ENCODE measurements at places on chromosomes 1 and 21.

DNA sequence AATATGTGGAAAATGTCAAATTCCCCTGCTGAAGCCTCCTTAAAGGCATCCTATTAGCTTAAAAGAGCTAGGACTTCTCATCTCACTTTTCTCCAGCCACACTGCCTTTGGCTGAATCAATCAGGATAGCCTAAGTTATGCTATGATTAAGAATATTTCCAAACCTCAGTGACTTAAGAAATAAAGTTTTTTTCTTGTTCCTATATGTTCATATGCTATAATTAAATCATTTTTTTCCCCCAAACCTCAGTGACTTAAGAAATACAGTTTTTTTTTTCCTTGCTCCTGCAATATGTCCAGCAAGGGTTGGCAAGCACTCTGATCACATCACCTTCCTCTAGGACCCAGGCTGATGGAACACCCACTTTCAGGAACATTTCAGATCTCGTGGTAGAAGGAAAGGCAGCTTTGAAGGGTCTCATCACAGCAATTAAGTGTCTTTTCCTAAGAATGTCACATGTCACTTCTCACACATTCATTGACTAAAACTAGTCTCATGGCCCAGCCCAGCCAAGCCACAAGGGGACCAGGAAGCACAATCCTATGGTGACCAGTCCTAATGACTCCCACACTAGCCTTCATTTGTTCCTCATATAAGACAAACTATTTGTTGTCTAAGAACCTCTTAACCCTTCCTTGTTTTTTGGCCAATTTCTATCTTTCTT, 6.3 kb upstream of the JUN start:
- DNase-seq, result no peak

DNA sequence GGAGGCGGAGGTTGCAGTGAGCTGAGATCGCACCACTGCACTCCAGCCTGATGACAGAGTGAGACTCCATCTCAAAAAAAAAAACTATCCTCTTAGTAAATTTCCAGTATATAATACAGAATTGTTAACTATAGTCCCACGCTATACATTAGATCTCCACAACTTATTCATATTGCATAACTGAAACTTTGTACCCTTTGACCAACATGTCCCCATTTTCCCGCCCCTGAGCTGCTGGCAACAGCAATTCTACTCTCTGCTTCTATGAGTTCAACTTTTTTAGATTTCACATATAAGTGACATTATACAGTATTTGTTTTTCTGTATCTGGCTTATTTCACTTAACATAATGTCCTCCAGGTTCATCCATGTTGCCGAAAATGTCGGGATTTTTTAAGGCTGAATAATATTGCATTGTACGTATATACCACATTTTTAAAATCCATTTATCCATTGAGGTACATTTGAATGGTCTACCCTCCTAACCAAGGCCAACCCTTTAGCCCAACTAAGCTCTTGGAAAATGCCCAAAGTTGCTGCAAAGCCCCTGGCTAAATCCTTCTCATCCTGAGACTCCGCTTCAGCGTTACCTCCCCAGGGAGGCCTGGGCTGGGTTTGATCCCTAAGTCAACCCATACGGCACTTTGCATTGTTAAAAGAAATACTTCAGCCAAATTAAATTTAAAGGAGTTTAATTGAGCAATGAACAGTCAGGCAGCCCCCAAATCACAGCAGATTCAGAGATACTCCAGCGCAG, 34.2 kb downstream of the NEK2 start:
- no peak for DNase-seq

- no peak for DNase-seq
These were observed 58.6 kb downstream of the DDR2 start for GRCh38 chr1:162690672-162691434.

GRCh38 chr1:161913482-161914140, 110.1 kb downstream of the OLFML2B start:
- DNase-seq, result no peak

DNA sequence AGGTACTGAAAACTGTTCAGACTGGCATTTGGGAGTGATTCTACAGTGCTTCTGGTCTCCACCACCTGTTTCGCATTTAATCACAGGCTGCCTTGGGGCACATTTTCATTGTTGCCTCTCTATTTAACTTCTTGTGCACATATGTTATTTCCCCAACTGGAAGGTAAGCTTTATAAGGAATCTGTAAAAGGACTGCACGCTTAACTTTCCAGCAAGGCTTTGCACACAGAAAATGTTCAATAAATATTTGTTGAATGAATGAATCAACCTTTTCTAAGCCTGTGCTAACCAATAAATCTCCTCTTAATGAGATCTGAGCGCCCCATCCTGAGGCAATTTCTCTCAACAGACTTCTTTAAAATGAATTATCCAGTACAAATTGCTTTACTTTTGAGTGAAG, 84.3 kb upstream of the ARHGAP29 start:
- DNase-seq, result peak; percentile 21

DNA sequence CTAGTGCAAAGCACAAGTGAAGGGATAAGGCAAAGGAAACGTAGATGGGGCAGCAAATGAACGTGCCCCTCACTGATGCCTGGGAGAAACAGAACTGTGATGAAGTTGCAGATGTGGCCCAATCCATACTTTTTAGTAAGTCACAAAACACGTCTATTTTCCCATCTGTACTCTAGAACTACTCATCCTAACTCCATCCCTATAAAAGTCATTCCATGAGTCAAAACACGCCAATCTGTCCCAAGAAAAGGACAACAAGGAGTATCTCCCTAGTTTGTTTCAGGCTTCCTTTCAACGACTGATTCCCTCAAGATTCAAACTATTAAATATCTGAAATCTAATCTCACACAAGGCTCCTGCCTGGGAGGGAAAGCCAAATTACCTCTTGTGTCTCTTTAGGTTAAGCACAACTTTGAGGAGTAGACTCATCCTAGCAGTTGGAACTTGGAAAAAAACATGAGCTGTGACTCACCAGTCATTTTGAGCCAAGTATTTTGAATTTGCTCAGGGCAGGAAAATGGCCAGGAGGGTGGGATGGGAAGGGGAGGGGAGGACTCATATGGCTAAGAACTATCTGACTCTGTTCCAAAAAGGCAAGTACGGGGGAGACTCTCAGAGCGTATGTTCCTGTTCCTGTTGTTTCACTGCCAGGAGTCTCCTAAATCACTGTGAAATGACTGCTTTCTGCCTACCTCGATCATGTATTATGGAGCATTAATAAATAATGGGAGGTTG, 214.5 kb upstream of the CAMK1G start:
- no peak for DNase-seq

- DNase-seq, result peak; percentile 5
These were observed 3.7 kb downstream of the TCHH start for GRCh38 chr1:152111515-152111968.

- DNase-seq, result no peak
These were observed 233.2 kb upstream of the PBX1 start for GRCh38 chr1:164325786-164326185.

GRCh38 chr1:237570530-237570929, 320.2 kb downstream of the ZP4 start:
- no peak for DNase-seq

GRCh38 chr1:86523670-86524354, 23.1 kb upstream of the CLCA4 start:
- DNase-seq, result no peak

DNA sequence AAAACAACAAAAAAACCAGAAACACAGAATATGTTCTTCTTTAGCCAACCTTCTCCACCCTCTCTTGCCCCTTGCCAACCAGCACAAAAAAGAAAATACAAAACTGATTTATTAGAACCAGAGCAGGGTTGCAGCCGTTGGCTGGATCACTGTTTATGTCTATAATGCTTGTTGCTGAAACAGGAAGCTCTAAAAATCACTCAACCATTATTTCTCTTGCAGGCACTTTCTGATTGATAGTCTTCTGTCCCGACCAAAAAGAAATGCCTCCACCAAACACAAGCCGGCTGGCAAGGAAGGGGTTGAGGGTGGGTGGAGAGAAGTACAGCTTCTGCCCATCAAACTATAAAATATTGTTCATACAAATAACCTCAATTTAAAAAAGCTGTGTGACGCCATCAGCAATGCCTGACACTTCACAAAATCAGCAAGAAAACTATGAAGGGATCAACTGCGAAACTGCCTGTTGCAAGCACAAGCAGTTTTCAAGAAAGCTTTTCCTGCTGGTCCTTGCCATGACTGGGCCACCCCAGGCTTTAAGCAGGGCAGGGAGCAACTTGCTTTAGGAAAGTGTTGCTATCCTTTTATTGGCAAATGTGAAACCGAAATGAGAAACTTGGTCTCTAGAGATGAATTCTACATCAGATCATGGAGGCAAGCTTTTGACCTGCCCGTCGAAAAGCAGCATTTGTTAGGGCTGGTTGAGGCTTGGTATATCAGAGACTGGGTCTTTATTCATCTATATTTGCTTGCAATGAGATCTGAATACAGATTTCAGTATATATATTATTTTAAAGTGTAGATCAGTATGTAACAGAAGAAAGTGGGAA, 174.2 kb downstream of the RUNX1 start:
- DNase-seq, result no peak

- DNase-seq, result peak; percentile 68
These were observed 22.6 kb downstream of the CASP9 start for GRCh38 chr1:15501208-15502032.

DNA sequence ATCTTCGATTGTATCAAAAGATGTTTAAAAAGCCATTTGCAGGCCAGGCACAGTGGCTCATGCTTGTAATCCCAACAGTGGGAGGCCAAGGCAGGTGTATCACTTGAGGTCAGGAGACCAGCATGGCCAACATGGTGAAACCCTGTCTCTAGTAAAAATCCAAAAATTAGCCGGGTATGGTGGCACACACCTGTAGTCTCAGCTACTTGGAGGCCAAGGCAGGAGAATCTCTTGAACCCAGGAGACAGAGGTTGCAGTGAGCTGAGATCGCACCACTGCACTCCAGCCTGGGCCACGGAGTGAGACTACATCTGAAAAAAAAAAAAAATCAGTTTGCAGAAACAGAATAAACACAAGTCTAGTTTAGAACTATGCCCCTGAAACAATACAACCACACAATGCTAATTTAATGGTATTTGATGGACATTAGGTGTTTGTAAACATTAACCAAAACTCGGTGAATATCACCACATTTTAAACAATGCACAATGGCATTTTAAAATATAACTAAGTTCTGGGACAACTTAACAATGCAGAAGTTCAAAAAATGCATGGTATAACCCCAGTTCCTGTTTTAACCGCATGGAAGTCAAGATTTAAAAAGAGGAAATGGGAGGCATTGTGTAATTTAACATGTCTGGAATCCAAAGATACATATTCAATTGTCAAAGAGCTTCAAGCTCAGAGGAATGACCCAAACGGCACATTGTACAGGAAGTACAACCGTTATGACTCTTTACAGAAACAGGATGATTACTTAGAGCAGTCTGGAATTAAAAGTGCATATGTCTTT, 7.1 kb upstream of the PTTG1IP start:
- no peak for DNase-seq

DNA sequence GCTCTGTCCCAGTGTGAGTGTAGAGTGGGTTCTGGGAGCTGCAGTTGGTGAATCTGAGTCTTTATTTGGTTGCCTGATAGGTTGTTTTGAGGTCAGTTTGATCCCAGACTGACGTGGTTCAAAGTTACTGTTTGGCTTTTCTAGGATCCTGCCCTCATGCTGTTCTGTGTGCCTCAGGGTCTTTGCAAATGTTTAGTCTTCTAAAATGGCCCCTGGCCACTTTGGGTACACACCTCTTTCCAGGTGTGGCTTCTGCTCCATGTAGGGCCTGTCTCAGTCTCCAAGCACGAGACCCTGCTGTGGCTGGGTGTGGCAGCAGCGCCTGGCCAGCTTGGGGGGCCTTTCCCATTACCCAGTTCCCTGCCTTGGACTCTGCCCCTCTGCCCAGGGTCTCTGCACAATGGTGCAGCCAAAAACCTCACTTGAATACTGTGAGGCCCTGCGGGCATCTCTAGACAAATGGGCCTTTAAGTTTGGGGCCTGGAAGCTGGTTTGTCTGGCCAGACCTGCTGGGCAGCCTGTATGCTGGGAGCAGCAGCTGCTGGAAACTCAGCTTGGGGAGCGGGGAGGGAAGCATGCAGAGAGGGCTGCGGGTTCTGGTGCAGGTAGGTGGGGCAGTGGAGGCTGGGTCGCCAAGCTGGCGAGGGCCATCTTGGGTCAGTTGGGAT, 5.6 kb downstream of the PTPRF start:
- no peak for DNase-seq

DNA sequence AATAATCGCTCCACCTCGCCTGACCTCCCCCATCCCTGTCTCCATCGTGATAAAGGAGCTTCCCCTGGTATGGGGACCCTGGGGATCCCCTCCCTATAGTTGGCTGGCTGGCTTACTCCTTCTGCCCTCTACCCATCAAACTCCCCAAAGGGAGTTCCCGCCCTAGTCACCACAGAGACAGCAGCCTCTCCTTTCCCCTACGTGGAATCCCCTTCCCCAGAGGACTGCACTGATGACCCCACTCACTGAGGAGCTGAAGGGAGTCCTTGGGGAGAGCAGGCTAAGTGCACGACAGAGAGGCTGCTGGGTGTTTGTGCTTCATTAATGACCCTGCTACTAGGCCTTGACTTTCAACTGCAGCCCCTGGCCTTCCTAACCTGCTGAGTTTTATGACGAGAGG, 1.9 kb downstream of the CADM3 start:
- DNase-seq, result no peak

DNA sequence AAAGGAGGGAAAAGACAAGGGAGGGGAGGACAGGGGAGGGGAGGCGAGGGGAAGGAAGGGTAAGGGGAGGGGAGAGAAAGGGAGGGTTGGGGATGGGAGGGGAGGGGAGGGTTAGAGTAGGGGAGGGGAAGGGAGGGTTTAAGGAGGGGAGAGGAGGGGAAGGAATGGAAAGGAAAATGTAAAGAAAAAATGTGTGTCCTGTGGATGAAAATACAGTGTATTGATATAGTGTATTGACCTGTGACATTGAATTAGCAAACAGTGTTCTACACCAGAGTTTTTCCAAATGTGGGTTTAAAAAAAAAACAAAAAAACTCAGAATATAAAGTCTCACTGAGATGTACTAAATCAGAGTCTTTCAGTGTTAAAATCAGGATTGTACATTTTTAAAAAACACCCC, 1279.8 kb upstream of the ADGRL2 start:
- DNase-seq, result no peak

DNA sequence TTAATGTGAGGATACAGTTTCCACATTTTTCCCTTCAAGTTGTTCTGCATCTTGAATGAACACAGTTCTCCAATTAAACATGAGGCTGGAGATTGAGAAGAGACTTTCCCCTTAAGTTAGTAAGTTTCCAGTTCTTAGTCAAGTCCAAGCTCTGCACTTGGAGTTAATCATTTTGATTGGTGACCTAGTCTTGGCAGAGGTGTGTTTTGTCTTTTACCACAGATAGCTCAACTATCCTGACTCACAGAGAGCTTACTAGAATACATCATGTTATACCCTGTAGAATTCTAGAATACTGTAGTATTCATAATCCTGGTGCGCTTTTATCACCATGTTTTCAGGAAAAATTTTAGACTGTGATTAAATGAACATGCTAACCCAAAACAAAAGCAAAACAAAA, 129.2 kb downstream of the CYYR1 start:
- DNase-seq, result no peak

DNA sequence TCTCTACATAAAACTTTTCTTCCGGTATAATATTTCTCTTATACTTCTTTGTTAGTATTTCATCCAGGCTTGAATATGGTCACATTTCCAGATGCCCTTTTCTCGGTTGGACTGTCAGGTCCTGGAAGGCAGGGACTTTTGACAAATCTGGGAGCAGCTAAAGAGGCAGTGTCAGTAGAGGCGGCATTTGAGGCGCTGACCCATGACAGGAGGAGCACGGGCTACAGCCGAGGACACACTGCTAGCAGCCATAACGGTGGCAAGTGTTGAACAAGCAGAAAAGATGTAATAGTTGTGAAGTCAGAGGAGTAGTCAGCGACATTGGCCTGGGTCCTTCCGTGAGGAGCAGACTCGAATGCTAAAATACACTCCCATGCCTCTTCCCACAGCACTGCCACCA, 14.5 kb upstream of the NRIP1 start:
- DNase-seq, result no peak

GRCh38 chr1:184503221-184503749, 116.5 kb downstream of the C1orf21 start:
- no peak for DNase-seq
